CD8-positive, alpha-beta T cell (primary cell): ENCODE measurements at places on chromosomes 1 and 21.

- no peak for DNase-seq
Measured at GRCh38 chr1:170807432-170807831, 127.9 kb upstream of the MROH9 start.

GRCh38 chr1:38476111-38476849, 383.3 kb downstream of the RRAGC start:
- DNase-seq: no peak

- peak; percentile 70 for DNase-seq
Measured at GRCh38 chr21:32403201-32403777, 9.2 kb upstream of the EVA1C start.

GRCh38 chr21:14491269-14491681, 54.8 kb downstream of the SAMSN1 start:
- no peak for DNase-seq

DNA sequence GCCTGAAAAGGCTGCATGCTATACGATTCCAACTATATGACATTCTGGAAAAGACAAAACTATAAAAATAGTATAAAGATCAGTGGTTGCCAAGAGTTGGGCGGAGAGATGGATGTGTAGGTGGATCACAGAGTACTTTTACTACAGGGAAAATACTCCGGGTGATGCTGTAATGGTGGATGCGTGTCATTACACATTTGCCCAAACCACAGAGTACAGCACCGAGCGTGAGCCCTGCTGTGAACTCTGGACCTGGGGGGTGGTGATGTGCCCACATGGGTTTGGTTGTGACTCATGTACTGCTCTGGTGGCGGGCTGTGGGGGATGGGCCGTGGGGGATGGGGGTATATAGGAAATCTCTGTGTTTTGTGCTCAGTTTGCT, 162.7 kb upstream of the COL6A1 start:
- DNase-seq: peak; percentile 16

GRCh38 chr21:42781971-42782722, 97.2 kb downstream of the WDR4 start:
- no peak for DNase-seq

DNA sequence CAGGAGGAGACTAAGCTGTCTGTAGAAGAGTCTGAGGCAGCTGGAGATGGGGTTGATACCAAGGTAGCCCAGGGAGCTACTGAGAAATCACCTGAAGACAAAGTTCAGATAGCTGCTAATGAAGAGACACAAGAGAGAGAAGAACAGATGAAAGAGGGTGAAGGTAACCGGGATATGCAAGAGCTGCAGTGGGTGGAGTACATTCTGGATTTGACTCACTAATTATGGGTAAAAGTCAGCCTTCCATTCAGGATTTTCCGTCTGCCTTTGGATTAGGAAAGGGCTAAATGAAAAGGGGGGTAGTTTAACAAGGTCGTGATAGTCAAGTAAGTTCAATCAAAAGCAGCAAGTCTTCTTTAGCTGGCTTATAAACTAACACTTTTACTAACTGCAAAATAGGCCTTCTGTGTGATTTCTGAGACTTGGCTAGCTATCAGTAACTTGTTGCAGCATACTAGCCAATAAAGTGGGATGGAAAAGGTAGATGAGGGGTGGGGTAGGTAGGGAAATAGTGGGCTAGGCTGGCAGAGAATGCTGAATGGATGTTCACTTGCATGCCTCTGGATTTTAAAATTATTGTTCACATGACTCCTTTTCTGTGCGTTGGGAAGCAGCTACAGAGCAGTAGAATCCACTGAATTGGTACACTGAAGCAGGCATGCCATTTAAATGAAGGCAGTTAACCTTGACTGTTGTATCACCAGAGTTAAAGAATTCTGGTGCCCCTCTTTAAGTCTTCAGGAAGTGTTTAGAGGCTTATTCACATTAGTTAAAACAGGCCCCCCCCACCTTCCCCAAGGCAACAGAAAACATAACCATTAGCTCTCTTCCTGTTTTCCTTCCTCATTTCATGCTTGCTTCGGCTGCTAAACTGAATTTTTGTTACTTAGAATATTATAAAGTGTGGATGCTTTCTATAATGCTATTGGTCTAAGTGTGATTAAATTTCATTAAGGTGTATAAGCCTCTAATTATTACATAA, 15.4 kb downstream of the CCDC17 start:
- DNase-seq: no peak

- DNase-seq: no peak
Measured at GRCh38 chr1:209544098-209544497, 39.4 kb upstream of the CAMK1G start.

- DNase-seq: no peak
Measured at GRCh38 chr1:46184920-46185658, 8.8 kb upstream of the P3R3URF start.

DNA sequence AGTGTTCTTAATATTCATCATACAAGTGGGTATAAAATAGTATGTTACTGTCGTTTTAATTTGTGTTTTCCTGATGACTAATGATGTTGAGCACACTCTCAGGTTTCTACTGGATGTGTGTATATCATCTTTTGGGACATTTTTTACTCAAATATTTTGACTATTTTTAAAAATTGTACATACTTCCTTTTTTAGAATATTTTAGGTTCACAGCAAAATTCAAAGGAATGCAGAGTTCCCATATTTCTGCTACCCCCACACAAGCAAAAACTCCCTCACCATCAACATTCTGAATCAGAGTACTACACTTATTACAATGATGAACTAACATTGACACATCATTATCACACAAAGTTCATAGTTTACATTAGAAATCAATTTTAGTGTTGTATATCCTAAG, 114.5 kb downstream of the DPYD start:
- DNase-seq: no peak

- no peak for DNase-seq
Measured at GRCh38 chr1:2961081-2961480, 60.2 kb upstream of the ACTRT2 start.

- no peak for DNase-seq
Measured at GRCh38 chr1:24985737-24986136, 55.7 kb upstream of the RUNX3 start.

- no peak for DNase-seq
Measured at GRCh38 chr1:110596312-110596711, 9.8 kb downstream of the KCNA2 start.

DNA sequence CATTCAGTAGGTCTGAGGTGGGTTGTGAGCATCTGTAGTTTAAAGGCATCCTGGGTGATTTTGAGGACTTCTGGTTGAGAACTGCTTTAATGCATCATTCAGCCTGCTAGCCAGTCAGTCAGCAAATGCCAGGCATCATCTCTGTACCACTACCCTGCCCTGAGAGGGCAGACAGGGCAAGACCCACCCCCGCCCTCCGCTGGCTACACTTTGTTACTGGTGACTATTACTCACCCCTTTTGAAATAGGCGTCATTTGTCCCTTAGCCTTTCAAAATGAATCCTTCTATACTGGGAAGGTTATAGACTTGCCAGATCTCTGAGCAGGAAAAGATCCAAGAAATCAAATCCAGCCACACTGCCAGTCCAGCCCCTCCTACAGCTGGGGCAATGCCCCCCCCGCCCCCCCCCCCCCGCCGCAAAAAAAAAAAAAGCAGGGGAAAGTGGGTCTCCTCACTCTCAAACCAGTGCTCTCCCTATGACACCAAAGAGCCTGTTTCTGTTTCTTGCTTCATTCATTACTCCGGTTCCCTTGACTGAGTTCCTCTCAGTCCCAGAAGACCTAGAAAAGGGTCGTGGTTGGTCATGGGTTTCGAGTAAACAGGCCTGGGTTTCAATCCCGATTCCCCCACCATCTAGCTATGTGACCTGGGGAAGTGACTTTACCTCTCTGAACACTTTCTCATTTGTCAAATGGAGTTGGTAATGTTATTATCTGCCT, 4.4 kb downstream of the SELENON start:
- DNase-seq: no peak

DNA sequence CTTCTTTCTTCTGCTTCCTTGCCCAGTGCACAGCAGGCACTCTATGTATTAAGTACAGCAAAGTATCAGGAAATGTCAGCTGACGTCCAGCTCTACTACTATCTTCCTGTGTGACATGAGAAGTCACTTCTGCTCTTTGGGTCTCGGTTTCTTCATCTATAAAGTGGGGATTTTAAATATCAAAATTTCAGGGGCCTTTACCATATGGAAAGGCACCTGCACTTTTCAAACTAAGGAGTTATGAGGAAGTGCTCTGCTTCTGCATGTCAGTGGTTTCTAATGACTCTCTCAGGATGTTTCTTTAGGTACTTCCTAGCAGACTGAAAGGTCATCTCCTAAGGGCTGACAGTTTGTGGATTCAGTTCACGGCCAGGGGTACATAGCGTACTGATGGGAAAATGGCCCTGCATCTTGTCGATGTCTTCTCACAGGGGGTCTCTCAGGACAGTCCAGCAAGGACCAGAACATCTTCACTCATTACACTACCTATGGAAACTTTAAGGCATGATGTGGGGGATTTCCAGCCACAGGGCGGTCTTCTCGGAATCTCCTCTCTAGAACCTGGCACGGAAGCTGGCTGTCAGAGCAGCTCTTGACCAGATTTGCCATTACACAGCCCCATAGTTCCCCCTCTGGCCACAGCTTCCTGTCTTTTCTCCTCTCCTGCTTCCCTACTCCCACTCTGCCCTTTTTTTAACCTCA, 42.0 kb upstream of the MTF1 start:
- no peak for DNase-seq

DNA sequence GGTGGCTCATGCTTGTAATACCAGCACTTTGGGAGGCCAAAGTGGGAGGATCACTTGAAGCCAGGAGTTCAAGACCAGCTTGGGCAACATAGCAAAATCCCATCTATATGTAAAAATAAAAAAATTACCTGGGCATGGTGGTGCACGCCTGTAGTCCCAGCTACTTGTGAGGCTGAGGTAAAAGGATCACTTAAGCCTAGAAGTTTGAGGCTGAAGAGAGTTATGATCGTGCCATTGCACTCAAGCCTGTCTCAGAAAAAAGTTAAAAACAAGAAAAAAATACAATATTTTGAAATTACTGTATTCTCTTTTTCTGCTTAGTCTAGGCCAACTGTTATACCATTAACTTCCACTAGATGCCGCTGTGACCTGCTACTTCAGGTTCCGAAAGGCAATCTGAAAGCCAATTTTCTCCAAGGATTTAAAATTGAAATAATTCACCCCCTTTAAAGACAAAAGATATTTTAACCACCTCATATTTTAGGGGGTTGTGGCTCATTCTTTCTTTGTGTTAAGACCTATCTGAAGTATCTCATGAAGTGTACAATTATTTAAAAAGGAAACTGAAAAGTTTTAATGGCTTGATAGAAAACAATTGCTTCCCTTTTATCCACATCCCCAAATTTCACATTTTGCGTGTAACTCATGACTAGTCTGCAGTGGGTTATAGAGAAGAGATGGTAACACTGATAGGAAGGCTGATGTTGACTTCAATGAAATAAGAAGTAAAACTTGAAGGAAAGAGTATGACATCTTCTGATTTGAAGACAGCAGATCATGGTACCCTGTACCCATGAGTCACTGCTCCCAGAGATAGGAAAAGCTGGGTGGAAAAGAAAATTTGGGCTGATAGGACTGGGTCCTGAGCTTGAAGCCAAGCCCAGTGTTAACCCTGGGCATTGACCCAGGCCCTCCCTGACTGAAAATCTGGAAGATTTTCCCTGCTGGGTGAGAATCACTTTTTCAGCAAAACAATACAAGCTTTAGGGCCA, 24.4 kb upstream of the CLDN14 start:
- DNase-seq: peak; percentile 49

- no peak for DNase-seq
Measured at GRCh38 chr1:1308756-1309250, 406 bp downstream of the PUSL1 start.

DNA sequence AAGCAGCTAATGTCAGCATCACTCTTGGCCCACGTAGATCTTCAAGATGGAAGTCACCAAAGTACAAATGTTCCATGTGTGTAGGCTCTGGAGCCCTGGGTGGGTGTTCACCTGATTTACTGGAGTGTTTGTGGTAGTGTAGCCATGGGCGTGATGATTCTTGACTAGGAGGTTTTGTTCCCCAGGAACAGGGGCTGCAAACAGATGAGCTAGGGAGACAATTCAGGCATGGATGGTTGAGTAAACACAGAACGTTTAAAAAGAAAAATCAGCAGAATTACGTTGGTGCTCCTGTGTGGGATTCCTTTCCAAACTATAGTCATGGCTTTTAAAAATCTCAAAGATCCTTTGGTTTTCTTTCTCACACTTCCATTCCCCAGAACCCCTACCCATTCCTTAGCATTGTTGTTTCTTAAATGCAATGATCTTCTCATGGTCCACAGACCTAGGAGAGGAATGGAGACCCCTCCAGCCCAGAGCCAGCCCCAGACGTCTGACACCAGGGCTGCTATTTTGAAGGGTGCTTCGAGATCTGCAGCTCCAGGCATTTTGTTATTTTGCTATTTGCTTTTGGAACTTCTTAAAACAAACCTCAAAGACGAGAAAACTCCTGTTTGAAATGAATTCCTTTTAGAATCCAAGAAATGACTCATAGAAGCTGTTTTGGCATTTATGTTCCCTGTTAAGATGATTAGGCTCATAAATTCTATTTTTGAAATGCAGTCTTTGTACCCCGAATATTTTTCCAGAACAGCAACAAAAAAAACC, 115.1 kb downstream of the ETS2 start:
- no peak for DNase-seq

- no peak for DNase-seq
Measured at GRCh38 chr1:52679048-52679447, 19.1 kb downstream of the COA7 start.

- no peak for DNase-seq
Measured at GRCh38 chr1:68377098-68377497, 72.7 kb downstream of the RPE65 start.

- DNase-seq: no peak
Measured at GRCh38 chr1:8065369-8065768, 39.3 kb upstream of the ERRFI1 start.

GRCh38 chr1:42946120-42946898, 12.4 kb downstream of the SLC2A1 start:
- no peak for DNase-seq

- no peak for DNase-seq
Measured at GRCh38 chr1:2290171-2290578, 62.1 kb downstream of the SKI start.

GRCh38 chr1:221994939-221995338, 253.1 kb upstream of the DUSP10 start:
- no peak for DNase-seq

GRCh38 chr1:36359911-36360550, 25.7 kb downstream of the STK40 start:
- no peak for DNase-seq

DNA sequence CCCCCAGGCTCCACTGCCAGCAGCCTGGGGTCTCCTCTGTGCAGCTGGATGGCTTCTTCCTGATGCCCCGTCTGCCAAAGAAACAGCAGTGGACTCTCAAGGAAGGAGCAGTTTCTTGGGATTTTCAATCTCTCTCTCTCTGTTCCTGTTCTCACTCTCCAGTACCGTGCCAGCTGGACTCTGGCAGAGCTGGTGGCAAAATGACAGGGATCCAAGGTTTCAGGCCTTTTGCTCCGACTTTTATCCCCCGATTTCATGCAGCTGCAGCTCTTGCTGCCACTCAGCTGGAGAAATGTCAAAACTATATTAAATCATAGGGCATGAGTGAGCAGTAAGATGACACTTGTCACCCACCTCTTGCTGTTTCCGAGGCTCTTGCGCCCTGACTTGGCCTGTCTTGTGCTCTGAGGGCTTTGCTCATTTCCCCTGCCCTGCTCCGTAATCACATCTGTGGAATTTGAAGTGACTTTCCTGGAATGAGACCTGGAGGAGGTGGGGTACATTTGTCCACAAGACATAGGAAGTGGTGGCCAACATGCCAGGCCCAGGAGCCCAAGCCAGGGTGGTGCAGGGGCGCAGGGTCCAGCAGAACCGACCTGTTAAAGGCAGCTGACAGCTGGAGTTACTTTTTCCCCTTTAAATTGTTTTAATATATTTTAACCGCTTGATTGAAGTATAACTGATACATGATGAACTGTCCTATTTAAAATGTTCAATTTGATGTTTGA, 576.2 kb downstream of the PTPRU start:
- no peak for DNase-seq

- no peak for DNase-seq
Measured at GRCh38 chr1:180909005-180909414, 3.7 kb upstream of the KIAA1614 start.
